ENCODE measurements at places on chromosomes 11 and 22.
A peak's percentile ranks its signal among the peaks of the same experiment; 100 is the strongest.

GRCh38 chr22:42902875-42903510 lies 45.9 kb upstream of the ARFGAP3 start:
- no peak for DNase-seq

- peak; percentile 7 for DNase-seq
These were observed 191.0 kb downstream of the NAV2 start for GRCh38 chr11:19903620-19904069.

- no peak for DNase-seq
These were observed 16.5 kb downstream of the P2RX3 start for GRCh38 chr11:57354699-57355098.

- DNase-seq, result no peak
These were observed 55.1 kb upstream of the SPATA19 start for GRCh38 chr11:133900176-133901105.

- DNase-seq, result no peak
These were observed 812 bp upstream of the SMTN start for GRCh38 chr22:31080164-31080847.

- DNase-seq, result no peak
These were observed 7.3 kb upstream of the PLEKHA7 start for GRCh38 chr11:17021511-17021910.

- no peak for DNase-seq
These were observed 12.3 kb downstream of the MYO7A start for GRCh38 chr11:77140231-77140851.

- no peak for DNase-seq
These were observed 4.2 kb downstream of the CHORDC1 start for GRCh38 chr11:90218606-90219005.

- DNase-seq, result no peak
These were observed 95.9 kb downstream of the MIAT start for GRCh38 chr22:26753125-26753862.

- no peak for DNase-seq
These were observed 12.6 kb downstream of the KLHL35 start for GRCh38 chr11:75420224-75421034.

DNA sequence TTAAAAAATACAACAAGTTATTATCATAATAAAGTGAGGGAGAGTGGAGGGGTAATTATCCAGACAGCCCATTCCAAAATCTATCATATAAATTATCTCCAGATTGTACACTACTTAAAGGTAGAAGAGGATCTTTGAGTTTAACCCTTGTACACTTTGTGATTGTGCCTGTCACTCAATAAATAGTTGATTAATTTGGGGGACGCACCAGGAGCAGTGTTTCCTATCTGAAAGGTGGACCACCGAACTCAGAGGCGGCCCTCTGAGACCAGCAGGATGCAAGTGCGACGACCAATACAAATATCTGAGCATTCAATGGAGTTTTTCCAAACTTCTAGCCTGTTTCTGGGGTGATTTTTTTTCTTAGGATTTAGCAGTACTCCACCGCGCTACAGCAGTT lies 1.1 kb upstream of the CECR2 start:
- no peak for DNase-seq

- DNase-seq, result no peak
These were observed 33.8 kb downstream of the PPIL2 start for GRCh38 chr22:21699643-21700042.

DNA sequence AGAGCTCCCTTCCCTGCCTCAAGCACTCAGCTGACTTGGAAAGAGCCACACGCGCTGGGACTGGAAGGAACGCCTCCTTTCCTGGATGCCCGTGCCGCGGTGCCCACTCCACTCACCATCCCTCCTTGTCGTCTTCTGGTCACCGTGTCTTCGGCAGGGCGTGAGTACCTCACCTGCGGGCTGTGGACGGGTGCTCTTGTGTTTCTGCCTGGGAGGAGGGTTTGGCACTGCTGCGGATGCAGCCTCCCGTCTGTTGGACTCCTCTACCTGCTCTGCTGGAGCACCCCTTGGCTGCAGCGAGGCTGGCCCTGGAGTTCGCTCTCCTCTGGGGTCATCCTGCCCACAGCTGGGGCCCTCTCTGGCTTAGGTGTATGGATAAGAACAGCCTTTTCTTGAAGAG lies 612.7 kb downstream of the BRD1 start:
- no peak for DNase-seq

- DNase-seq, result no peak
These were observed 92.9 kb downstream of the PRR5L start for GRCh38 chr11:36388951-36389350.

- no peak for DNase-seq
These were observed 1.9 kb upstream of the OR51B4 start for GRCh38 chr11:5303626-5304025.

GRCh38 chr11:72091292-72091691 lies 10.6 kb downstream of the LRRC51 start:
- peak; percentile 68 for DNase-seq

DNA sequence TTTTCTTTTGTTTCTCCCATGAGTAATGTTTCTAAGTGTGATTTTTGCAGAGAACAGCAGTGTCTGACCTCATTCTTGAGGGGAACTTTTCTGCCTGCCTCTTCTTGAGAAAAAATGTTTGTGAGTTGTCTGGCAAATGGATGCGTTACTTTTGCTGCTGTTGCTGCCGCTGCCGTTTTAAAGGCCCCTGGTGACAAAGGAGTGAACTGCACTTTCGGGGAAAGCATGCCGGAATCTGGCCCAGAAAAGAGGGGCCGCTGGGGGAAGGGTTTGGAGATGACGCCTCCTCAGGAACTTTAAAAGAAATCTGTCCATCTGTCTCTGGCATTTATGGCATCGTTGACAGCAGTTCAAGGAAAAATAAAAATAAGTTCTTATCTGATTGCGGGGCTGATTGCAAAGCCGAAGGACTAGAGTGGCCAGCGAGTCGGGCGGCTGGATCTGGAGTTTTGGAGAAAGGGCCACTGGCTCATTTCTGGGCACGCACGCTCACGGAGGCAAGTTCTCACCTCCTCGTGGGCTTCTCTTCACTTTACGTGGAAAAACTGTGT lies 16.5 kb downstream of the ZBTB16 start:
- DNase-seq, result no peak

DNA sequence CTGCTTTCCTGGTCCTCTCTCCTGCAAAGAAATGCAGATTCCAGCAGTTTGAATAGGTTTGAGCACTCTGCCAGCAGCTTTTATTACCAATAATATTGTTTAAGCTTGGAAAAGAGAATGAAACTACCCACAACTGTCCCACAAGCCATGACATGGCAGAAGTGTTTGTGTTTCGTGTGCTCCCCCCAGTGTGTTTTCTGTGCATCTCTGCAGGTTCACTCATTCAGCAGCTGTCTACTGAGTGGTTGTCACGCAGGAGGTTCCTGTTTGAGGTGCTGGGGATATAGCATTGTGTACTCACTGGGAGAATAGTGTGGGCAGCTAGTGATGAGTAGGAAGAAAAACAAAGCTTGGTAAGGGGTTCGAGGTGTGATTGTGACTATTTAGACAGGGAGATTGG lies 55.3 kb upstream of the SUSD2 start:
- no peak for DNase-seq

DNA sequence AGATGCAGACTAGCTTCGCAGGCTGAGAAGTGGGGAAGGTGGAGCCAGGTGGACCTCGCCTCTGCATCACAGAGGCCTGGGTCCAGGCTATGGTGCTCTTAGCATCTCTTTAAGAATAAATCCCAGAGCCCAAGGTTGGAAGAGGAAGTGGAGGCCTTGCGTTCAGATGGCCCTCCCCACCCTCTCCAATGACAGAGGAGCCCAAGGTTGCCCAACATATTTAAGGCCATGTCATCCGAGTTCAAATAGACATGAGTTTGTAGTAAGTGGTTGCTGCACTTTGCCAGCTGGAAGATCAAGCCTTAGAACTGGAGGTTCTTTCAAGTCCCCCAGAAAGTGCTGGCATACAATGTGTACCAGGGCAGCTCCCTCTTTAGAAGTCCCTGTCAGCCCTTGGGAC lies 47.1 kb upstream of the HORMAD2 start:
- no peak for DNase-seq

GRCh38 chr22:31944700-31945442 lies 536 bp downstream of the YWHAH start:
- DNase-seq, result no peak

GRCh38 chr22:27196606-27197005 lies 539.2 kb downstream of the MIAT start:
- DNase-seq, result no peak

GRCh38 chr11:68065841-68066240 lies 27.0 kb downstream of the TCIRG1 start:
- DNase-seq, result no peak

DNA sequence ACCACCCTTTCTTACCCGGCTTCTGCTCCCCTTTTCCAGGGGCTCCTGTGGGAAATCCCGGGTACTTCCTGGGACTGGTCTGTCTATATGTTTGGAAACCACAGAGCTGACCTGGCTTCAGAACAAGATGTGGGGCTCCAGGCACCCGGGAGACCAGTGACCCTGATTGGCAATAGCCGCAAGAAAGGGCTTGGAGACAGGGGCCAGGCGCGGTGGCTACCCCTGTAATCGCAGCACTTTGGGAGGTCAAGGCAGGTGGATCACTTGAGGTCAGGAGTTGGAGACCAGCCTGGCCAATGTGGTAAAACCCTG lies 3.2 kb upstream of the NEAT1 start:
- no peak for DNase-seq

DNA sequence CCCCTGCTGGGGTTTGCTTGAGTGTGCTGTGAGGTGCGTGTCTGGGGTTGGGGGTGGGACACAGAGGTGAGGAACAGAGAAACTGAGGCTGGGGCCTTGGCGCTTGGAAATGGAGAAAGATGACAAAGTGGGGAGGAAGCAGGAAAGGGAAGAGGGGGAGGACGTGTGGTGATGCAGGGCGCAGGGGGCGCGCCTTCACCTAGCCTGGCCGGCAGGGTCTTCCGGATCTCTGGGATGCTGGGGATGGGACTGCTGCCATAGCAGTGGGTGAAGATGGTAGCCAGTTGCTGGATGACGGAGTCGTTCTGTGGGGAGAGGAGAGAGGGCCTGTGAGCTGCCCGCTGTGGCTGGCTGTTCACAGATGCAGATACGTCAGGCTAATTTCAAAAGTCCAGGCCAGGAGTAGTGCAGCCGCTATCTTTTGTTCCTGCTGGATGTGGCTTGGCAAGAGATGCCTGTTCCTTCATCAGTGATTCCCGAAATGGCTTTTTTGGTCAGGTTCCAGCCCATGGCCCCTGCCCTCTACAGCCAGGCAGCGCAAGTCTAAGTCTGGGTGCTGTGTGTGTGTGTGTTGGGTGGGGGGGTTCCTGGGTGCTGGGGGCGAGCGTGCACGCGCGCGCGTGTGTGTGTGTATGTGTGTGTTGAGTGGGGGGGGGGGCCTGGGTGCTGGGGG lies 54.8 kb downstream of the NAT10 start:
- no peak for DNase-seq

GRCh38 chr22:47294576-47294975 lies 532.1 kb downstream of the TBC1D22A start:
- no peak for DNase-seq

DNA sequence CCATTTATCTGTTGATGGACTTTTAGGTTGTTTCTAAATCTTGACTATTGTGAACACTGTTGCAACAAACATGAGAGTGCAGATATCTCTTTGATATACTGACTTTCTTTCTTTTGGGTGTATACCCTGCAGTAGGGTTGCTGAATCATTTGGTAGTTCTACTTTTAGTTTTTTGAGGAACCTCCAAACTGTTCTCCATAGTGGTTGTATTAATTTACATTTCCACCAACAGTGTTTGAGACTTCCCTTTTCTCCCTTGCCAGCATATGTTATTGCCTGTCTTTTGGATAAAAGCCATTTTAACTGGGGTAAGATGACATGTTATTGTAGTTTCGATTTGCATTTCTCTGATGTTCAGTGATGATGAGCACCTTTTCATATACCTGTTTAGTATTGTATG lies 330.0 kb downstream of the DDX10 start:
- no peak for DNase-seq

DNA sequence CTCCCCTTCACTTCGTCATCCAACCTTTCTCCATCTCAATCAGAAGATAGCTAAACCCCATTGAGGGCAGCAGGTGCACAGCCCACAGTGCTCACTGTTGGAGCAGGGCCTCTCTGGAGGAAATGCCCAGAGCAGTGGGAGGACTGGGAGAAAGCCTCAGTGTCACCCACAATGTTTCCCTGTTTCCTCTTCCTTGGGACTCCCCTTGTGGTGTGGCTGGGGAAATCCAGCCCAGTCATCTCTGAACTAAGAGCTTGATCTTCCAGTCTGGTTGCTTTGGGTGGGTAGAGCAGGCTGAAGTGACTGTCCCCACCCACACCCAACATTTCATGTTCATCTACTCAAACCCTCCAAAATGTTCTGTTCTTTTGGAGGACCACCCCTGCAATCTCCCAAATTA lies 29.8 kb upstream of the EED start:
- no peak for DNase-seq

GRCh38 chr11:96307776-96308140 lies 35.2 kb downstream of the MAML2 start:
- no peak for DNase-seq

- no peak for DNase-seq
These were observed 283.1 kb upstream of the CTSC start for GRCh38 chr11:88620568-88621130.

GRCh38 chr22:48822278-48823233 lies 1005.1 kb downstream of the BRD1 start:
- no peak for DNase-seq

DNA sequence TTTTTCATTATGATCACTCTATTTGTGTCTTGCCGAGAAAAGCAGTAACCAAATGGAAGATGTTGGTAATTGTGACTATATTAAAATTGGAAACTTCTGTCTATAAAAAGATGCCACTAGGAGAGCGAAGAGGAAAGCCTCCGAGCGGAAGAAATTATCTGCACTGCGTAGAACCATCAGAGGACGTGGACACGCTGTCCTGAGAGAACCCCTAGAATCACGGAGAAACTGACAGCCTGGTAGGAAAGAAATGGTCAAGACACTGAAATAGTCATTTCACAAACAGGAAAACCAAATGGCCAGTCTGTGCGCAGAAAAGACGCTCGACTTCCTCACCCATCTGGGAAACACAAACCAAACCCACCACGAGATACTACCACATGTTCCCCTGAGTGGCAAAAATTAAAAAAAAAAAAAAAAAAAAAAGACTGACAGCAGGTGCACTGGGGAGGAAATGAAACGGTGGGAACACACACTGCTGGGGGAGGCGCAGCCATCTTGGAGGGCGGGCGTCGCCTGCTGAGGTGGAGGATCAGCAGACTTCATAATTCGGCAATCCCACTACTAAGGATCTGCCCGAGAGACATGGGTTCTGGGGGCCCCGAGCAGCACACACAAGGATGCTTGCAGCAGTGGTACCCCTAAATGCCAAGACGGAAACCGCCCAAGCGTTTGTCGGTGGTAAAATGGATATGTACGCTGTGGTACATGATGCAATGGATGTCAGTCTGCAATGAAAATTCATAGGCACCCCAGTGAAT lies 21.3 kb downstream of the IFITM10 start:
- peak; percentile 42 for DNase-seq

DNA sequence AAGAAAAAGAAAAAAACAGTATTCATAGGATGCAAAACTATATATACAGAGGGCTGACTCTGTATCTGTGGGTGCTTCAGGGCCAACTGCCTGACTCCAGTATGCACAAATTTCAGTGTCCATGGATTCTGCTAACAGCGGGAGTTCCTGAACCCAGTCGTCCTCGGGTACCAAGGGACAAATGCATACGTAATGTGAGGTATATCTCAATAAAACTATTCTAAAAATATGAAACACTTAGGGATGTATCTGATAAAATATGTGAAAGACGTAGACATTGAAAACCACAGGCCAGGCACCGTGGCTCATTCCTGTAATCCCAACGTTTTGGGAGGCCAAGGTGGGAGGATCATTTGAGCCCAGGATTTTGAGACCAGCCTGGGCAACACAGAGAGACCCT lies 13.9 kb upstream of the COMT start:
- no peak for DNase-seq

- no peak for DNase-seq
These were observed 25.5 kb upstream of the NNMT start for GRCh38 chr11:114270531-114271270.

GRCh38 chr22:28773461-28773867 lies 969 bp downstream of the CCDC117 start:
- DNase-seq, result no peak

All from memory B cell (primary cell).